ENCODE measurements at places on chromosomes 1 and 21.

- DNase-seq = peak; percentile 51
Measured at GRCh38 chr1:47436304-47436978, 1.4 kb upstream of the FOXD2 start.

- DNase-seq = no peak
Measured at GRCh38 chr21:35381743-35382310, 332.7 kb upstream of the RUNX1 start.

GRCh38 chr1:115412733-115413132, 74.7 kb upstream of the NGF start:
- DNase-seq = no peak

DNA sequence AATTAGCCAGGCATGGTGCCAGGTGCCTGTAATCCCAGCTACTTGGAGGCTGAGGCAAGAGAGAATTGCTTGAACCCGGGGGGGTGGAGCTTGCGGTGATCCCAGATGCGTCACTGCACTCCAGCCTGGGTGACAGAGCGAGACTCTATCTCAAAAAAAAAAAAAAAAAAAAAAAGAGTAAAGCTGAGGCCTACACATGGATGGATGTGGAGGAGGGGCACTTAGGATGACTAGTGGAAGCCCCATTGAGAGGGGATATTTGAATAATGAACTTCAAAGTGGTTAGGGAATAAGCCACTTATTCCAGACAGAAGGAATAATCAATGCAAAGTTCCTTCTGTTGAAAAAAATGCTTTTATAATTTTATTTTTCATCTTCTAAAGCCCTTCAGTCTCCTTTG, 51.4 kb downstream of the PTBP2 start:
- DNase-seq = no peak

- peak; percentile 55 for DNase-seq
Measured at GRCh38 chr1:64147759-64148158, 55.7 kb upstream of the UBE2U start.

DNA sequence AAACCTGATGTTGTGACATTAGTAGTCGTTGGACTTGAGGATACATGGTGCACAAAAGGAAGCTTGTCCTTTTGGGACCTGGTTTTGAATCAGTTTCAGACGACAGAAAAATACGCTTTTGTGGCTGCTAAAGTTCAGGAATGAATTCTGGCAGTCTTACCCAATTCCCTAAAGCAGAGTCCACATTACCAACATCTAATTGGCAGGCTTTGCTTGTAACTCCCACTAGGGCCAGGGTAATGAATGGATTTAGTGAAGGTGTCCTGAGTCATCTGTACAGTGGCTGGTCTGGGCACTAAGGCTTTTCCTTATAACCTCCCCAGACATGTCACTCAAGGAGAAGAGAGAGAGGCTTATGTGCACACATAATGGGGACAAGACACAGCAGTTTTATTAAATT, 66.2 kb upstream of the RNPC3 start:
- DNase-seq = no peak

DNA sequence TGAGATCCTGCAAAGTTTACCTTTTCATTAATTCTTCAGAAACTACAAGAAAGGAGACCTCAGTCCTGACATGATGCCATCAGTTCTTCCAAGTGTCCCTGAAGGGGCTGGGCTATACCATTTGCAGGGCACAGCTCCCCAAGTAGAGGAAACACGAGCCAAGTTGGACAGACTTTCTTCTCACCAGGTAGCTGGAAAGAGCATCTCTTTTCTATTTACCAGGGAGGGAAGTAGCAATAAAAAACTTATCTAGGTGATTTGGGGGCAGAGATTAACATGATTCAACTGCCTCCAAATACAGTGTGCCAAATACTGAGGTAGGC, 103.9 kb upstream of the KCND3 start:
- DNase-seq = no peak

DNA sequence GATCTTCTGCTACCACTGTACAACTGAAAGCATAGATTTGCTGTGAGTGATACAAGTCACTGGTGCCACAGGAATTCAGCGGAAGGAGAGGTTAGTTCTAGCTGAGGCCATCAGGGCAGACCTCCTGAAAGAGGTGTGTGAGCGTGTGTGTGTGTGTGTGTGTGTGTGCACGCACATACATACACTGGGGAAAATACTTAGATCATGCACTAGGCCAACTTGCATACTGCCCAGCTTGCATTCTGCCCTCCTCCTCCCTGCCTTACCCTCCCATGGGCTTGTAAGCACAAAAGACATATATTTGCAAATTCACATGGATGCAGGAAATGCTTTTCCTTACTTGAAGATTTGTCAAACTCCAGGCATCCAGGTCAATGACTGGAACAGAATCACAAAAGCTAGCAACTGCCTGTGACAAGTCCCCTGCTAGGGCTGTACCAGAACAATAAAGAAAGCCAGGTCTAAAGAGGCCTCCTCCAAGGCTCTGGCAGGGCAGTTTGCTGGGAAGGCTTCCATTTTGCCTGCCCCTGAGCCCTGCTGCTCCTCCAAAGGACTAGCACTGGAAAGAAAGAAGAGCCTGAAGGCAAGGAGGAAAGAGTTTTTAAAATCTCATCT, 23.2 kb downstream of the PLEKHA6 start:
- DNase-seq = no peak

DNA sequence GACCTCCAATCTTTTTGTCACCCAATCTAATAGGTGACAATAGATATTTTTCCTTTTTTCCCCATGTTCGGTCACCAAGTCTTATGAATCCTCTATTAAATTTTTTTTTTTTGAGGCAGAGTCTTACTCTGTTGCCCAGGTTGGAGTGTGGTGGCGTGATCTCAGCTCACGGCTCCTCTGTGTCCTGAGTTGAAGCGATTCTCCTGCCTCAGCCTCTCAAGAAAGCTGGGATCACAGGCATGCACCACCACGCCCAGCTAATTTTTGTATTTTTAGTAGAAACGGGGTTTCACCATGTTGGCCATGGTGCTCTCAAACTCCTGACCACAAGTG, 42.5 kb upstream of the MTF1 start:
- DNase-seq = no peak

GRCh38 chr1:14435368-14436023, 163.0 kb upstream of the KAZN start:
- no peak for DNase-seq

- no peak for DNase-seq
Measured at GRCh38 chr1:169090900-169091311, 15.6 kb upstream of the ATP1B1 start.

DNA sequence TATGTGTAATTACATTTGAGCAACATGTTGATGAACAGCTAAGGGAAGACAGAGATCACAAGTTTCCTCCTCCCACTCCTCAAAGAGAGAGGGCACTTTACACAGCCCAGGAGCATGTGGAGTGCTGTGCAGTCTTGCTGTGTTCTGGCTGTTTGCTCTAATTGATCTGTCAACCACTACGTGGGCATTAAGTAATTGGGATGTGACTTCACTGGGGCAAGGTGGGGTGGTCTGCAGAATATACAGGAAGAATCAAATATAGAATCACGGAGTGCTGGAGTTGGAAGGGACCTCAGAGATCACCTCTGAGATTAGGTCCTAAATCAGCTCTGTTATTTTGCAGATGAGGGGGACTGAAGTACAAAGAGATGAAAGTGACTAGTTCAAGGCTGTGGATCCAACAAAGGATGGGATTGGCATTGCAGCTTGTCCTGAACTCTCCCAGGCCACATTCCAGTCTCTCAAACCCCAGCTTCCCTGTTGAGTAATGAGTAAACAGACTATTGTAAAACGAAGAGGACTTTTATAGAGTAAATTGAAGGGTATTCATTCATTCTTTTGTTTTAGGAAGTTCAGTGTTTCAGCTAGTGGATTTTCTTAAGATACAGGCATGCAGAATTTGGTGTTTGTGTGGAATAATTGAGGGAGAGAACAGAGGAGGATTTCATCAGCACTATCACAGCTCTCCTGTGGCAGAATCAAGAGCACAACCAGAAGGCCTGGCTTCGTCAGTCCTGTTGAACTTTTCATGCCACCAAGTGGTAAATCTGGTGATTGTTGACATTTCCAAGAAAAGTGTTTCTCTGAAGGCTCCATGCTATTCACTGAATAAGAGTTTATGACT, 22.4 kb downstream of the NOS1AP start:
- peak; percentile 29 for DNase-seq
